ENCODE measurements at places on chromosomes 1 and 21.

DNA sequence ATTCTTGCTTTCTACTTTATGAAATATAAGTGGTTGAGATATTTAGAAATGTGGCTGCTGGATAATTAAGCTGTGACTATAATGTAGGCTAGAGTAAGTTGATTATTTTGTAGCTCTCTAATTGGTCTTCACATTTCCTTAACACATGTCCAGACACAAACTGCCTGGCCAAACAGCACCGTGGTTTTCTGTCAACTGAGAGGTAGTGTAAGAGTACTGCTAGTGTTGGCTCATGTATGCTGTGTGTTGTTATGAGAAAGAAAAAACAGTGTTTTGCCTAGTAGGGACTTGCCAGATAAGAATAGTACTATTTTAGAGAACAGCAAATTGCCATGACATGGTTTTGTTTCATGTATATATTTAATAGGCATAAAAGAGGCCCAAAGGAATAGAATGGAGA, 37.1 kb downstream of the TMED5 start:
- DNase-seq: no peak

GRCh38 chr1:108828074-108828961, 28.6 kb downstream of the AKNAD1 start:
- peak; percentile 37 for DNase-seq

GRCh38 chr1:206672844-206673758, 11.6 kb upstream of the MAPKAPK2 start:
- no peak for DNase-seq

DNA sequence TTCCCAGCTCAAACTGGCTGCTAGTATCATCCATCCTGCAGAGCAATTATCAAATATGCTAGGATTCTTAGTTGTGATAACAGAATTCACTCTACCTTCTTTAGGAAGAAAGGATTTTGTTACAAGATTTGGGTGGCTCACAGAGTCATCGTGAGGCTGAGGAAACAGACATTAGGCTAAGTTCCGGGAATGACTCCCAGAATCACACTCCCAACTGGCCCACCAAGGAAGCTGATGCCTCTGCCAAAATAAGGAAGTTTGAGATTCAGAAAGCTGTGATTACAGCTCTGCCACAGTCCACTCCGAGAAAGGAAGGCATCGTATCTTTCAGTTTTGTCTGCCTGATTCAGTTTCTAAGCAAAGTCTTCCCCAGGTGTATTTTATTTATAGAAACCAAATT, 50.6 kb upstream of the LYPLAL1 start:
- DNase-seq: no peak

- no peak for DNase-seq
These were observed 59.9 kb upstream of the PRRX1 start for GRCh38 chr1:170604065-170604464.

DNA sequence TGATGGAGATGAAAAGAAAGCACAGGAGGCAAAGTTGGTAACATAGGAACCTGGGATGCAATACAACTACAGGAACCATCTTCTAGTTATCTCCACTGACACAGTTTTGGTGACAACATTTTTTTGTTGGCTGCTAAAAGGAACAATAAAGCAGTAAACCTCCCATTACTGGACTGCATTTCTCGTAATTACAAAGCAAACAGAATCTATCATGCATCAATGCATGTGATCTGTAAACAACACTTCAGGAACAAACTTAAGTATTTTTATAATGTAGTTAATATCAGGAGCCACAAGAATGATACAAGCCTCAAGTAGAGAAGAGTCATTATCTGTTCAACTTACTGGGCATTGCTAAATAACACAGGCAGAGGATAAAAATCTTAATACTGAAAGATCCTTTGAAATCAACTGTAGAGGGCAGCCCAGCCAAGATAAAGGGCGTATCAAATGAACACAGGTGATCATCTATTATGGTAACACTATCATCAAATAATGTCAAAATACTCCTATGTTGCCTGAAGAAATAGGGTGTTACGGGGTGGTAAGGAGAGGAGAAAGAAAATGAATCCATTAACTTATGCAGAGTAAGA, 193.3 kb downstream of the EIF4G3 start:
- DNase-seq: no peak

DNA sequence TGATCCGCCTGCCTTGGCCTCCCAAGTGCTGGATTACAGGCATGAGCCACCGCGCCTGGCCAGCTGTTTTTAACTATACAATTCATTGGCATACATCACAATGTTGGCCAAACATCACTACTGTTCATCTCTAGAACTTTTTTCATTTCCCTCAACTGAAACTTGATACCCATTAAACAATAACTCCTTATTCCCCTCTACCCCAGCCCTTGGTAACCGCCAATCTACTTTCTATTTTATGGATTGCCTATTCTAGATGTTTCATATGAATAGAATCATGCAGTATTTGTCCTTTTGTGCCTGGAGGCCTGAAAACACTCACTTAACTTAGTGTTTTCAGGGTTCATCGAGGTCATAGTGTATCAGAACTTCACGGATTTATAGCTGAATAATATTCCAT, 16.2 kb downstream of the BTF3L4 start:
- no peak for DNase-seq

DNA sequence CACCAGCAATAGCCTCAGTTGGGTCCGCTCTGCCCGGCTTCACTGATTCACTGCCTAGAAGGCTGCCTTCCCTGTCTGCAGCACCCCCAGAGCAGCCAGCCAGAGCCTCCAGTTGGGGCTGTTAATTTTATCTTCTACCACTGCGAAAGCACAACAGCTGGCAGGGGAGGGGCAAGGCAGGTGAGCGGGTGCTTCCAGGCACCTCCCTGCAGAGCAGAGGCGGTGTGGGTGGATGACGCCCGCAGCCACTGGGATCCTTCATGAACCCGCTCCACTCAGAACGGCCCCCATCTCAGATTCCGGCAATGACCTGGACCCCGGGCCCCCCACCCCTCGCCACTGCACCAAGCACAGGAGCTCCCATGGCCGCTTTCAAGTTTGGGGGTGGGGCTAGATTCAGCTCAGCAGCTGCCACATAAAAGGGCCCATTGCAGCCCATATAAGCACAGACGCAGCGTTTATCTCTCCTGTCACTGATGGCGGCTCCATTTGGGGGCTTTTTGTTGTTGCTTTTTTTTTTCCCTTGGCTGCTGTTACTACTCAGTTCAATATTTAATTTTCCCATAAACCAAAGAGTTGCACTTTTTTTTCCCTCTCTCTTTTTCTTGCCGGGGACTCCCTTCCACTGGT, 128.0 kb upstream of the KLHDC7A start:
- no peak for DNase-seq

Measured in activated CD4-positive, CD25-positive, alpha-beta regulatory T cell (primary cell).